Kidney tubule cell (primary cell): ENCODE measurements at places on chromosomes 6 and 20.

- no peak for DNase-seq
Observed at GRCh38 chr6:43946641-43947363, 176.8 kb downstream of the VEGFA start.

GRCh38 chr6:12327391-12327790 lies 37.2 kb downstream of the EDN1 start:
- peak; percentile 82 for DNase-seq

DNA sequence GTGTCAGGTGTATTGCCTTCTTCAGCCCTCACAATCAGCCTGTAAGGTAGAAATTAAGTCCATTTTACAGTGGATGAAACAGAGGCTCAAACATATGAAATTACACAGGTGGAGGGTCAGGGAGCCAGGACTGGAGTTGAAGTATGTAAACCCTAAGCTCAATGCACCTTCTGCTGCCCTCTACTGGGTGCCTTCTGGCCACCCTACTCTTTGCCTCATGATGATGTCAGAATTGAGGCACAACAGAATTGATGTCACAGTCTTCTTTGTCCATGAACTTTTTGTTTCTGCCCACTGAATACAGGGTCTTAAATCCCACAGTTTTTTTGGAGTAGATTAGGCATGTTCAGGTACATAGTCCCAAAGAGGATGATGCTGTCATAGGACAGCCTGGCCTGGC lies 400.8 kb upstream of the CHD6 start:
- DNase-seq: peak; percentile 3

DNA sequence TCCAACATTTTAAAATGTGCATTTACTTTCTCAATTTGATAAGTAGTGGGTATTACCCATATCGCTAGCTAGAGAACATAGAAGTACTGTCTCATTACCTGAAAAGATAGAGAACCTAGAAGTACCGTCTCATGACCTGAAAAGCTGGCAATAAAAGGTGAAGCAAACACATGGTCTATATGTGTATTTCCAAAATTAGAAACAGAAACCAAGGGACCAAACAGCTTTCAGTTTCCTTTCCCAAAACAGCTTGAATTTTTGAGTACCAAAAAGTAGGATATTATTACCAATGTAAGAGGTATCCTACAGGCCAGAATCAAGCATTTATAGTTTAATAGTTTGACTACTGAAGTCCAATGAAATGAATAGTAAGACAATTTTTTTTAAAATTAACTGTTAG lies 77.2 kb downstream of the KIF13A start:
- no peak for DNase-seq

- DNase-seq: no peak
Observed at GRCh38 chr6:34241351-34242215, 4.9 kb downstream of the HMGA1 start.

DNA sequence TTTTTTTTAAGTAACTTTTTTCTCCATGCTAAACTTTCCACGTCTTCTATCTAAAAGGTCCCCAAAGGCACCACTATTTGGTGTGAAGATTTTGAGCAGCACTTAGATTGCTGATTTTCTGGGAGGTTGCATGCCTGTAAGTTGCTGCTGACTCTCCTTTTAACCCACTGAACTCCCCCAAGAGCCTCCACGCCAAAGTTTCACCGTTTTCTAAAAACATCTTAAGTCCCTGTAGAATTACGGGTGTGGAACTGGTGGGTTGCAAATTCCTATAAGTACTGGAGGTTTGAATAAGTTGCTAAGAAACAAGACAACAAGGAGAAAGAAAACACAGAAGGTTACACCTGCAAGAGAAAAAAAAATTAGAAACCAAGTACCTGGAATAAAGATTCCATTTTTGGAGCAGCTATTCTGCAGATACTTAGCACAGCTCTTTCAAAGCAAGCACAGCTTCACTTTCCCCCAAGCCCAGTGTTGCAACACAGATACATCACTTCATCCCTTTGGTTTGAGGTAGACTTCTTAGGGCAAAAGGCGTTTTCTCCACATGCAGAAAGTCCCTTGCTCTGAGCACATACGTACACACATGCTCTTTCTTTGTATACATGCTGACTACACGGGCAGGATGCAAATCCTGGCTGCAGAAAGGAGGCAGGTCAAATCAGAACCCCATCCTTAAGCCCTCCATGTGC lies 5.0 kb downstream of the JAG1 start:
- DNase-seq: no peak

GRCh38 chr6:2651961-2652360 lies 98.8 kb downstream of the MYLK4 start:
- no peak for DNase-seq

- DNase-seq: no peak
Observed at GRCh38 chr6:20274137-20274536, 61.9 kb upstream of the MBOAT1 start.

GRCh38 chr6:14883921-14884320 lies 361.9 kb upstream of the JARID2 start:
- DNase-seq: no peak

DNA sequence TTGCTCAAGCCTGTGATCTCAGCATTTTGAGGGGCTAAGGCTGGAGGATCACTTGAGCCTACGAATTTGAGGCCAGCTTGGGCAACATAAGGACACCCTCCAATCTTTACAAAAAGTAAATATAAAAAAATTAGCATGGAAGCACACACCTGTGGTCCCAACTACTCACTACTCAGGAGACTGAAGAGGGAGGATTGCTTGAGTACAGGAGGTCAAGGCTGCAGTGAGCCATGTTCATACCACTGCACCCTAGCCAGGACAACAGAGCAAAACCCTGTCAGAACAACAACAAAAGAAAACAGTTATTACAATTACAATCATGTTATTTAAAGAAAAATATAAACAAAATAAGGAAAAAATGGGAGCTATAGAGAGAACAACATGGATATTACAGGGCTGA lies 82.5 kb upstream of the TNFAIP3 start:
- DNase-seq: no peak

DNA sequence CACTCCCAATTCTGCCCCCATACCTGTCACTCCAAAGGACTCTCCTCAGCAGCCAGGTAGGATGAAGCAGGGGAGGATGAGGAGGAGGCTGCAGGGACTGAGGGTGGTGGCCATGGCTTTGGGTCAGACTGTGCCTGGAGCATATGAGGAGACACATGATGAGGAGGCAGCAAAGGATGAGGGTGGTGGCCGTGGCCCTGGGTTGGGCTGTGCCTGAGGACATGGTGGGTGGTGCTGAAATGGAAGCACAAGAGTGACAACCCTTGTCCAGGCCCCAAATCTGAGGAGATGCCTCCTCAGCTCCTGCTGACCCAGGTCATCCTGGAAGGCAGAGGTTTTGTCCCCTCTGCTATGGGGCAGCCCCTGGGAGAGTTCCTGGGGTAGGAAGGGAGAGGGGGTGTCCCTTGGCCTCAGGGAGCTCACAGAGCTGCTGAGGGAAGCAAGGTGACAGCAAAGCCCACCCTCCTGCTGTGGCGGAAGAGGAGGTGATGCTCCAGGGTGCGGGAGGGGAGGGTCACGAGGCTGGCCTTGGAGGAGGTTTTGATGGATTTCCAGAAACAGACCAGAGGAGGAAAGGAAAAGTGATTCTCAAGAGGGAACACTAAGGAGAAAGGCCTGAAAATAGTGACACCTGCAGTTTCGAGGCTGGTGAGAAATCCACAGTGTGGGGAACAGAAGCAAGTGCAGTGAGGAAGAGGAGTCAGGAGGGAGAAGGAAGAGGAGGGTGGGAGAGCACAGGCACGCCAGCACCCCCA lies 4.6 kb downstream of the RAET1G start:
- DNase-seq: no peak

- DNase-seq: peak; percentile 10
Observed at GRCh38 chr6:21219856-21220255, 373.7 kb upstream of the SOX4 start.

DNA sequence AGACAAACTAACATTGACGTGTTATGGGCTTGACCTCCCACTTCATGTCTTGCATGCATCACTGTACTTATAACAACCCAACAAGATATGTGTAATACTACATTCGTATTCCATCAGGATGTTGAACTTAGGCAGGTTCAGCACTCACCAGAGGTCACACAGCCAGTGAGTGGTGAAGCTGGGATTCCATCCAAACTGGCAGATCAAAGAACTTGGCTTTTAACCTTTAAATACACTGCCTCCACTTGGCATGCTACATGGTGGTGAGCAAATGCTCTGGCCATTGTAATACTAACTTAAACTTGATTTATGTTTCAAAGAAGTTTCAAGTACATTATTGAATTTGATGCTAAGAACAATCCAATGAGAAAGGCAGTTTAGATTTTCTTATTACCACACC lies 10.7 kb upstream of the HDDC2 start:
- DNase-seq: no peak

GRCh38 chr6:16544006-16544405 lies 217.3 kb downstream of the ATXN1 start:
- DNase-seq: peak; percentile 86

GRCh38 chr6:56528412-56528841 lies 114.3 kb downstream of the DST start:
- DNase-seq: peak; percentile 75

DNA sequence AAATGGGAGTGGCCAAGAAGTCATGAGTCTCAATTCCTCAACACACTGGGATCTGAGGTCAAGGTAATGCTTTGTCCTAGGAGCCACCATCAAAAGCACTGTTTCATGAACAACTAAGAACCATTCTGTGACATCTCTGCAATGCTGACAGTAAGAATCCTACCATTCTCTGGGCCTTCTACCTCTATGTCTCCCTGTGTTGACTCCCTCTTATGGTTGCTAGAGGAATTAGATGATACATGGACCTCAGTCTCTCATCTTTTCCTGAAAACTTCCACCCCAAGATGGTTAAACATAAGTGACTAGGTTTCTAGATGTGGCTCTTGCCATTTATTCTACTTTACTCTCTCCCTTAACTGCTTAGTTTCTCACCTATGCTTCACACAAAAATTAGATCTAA lies 9.1 kb downstream of the MTRF1L start:
- no peak for DNase-seq

GRCh38 chr6:122894791-122895190 lies 101.2 kb upstream of the CLVS2 start:
- DNase-seq: no peak

DNA sequence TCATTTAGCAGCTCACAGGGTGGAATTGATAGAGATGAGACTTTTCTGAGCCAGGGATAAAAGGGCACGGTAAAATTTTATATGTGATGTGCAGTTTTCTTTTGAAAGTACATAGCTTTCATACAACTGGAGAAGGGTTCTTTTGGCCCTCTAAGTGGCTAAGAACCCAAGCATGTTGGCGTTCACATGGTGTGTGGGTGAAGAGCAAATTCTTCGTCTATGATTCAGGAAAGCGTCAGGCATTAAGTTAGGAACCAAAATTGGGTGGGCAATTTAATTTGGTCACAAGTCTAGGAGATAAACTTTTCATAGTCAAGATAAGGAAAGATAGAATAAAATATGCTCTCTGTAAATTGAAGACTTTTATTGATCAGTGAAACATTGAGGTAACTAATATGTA lies 153.9 kb downstream of the UTRN start:
- no peak for DNase-seq

GRCh38 chr6:88163616-88164015 lies 2.5 kb downstream of the CNR1 start:
- DNase-seq: no peak

GRCh38 chr20:12575352-12576095 lies 433.2 kb upstream of the SPTLC3 start:
- no peak for DNase-seq

- DNase-seq: no peak
Observed at GRCh38 chr20:3680701-3681351, 984 bp downstream of the ADAM33 start.
